ENCODE measurements at places on chromosomes 7 and 10.

DNA sequence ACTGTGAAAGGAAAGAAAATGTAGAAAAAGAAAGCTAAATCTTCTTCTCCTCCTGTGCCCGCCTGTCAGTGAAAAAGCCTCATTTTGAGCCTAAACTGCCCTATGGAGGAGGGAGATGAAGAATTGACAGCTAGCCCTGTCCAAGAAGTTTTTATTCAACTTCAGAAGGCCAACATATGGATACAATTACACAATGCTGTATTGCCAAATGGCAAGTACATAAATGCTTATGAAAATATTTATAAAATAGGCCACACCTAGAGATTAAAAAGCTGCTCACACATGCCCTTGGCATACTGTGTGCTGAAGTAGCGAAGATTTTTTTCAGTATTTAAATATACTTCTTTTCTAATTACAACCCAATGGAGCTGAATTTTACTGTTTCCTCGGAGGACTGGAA is 65.1 kb upstream of the NEBL start:
- no peak for DNase-seq

DNA sequence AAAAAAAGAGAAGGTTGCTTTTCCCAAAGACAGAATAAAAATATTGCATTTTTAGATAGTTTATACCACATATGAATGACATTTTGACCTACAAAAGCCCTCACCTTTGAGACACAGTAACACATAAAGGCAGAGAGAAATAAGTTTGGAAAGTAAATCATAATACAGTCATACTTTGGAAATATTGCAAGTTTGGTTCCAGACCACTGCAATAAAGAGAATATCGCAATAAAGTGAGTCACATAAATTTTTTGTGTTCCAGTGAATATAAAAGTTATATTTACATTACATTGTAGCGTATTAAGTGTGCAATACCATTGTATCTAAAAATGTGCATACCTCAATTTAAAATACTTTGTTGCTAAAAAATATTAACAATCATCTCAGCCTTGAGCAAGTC is 40.3 kb downstream of the CCDC71L start:
- DNase-seq = no peak

DNA sequence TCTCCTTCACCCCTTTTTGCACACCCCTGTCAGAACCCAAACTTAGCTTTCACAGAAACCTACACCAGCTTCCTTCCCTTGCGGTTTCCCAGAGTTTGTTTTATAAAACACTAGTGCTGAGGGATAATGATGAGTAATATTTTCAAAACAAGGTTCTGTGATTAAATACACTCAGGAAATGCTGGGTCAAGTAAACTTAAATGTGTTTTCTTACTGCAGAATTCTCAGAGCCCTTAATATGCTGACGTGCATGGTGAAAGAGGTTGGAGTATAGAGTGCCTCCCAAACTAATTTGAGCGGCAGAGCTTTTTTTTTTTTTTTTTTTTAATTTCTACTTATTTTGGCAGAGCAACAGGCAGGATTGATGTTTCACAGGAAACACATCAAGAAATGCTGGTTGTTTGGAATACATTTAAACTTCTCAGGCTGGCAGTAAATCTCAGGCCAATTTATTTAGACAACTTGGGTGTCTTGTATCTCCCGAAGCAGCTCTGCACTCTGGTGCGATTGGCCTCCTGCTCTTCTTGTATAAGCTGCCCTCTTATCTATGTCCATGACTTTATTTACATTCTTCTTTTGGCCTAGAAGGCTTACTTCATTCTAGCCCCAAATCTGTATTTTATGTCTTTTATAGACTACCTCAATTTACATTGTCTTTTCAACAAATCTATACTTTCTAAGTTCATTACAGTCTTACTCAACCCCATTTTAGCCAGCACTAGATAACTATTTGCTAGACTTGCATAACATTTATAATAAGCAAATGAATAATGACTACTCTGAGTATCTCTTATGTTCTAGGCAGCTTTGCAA is 165.4 kb downstream of the BMPER start:
- DNase-seq = no peak

- DNase-seq = no peak
These were observed 420.7 kb upstream of the LRRTM3 start for GRCh38 chr10:66505003-66505657.

- no peak for DNase-seq
These were observed 34.6 kb downstream of the MGAM start for GRCh38 chr7:142030294-142030693.

GRCh38 chr7:81688622-81689411 is 81.0 kb downstream of the HGF start:
- no peak for DNase-seq

DNA sequence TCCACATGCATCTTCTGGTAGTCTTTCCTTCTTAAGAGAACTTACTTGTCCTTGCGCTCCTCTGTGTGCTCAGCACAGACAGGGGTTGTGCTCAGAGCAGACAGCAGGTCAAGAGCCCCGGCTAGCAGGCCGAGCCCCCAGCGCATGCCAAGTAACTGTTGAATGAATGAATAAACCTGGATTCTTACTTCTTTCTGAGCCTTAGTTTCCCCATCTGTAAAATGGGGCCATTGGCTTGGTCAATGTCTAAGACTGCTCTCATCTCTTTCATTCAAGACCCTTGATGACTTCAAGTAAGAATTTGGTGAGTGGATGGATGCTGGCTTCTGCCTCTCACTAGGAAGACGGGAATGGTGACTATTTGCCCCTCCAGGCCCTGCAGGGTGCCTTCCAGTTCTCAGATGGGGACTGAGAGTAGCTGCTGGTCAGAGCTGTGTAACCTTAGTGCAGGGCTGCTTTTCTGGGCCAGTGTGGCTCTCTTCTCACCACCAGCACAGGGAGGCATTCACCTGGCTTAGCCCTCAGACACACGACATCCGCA is 78.1 kb downstream of the CDH23 start:
- no peak for DNase-seq

- DNase-seq = no peak
These were observed 27.8 kb upstream of the ITGB1 start for GRCh38 chr10:32985775-32986350.

DNA sequence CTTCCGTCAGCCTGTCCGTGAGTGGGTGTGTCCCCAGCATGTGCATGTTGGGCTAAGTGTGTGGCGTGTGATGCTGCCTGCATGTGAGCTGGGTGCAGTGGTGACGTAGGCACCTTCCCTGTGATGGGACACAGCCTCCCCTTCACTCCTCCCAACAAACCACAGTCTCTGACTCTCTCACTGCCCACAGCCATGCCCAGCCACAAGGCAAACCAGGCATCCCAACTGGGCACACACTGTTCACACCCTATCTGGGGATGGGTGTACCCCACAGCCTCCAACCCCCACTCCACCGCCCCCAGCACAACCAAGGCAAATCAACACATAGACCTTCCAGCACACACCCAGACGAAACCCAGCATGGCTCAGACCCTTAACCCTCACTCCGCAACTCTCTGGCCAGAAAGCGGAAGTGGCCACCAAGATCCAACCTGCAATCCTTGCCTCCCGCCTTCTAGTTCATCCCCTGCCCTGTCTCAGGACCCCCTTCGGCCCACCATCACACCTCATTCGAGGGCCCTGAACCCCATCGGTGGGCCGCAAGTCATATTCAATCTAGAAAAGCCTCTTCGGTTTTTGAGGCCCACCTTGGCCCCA is 10.4 kb downstream of the PSD start:
- no peak for DNase-seq

All from activated naive CD4-positive, alpha-beta T cell treated with Interleukin-2 at 50 U/mL for 16 hours (primary cell).